HL-60 (cell line): ENCODE measurements at places on chromosomes 5 and 9.

DNA sequence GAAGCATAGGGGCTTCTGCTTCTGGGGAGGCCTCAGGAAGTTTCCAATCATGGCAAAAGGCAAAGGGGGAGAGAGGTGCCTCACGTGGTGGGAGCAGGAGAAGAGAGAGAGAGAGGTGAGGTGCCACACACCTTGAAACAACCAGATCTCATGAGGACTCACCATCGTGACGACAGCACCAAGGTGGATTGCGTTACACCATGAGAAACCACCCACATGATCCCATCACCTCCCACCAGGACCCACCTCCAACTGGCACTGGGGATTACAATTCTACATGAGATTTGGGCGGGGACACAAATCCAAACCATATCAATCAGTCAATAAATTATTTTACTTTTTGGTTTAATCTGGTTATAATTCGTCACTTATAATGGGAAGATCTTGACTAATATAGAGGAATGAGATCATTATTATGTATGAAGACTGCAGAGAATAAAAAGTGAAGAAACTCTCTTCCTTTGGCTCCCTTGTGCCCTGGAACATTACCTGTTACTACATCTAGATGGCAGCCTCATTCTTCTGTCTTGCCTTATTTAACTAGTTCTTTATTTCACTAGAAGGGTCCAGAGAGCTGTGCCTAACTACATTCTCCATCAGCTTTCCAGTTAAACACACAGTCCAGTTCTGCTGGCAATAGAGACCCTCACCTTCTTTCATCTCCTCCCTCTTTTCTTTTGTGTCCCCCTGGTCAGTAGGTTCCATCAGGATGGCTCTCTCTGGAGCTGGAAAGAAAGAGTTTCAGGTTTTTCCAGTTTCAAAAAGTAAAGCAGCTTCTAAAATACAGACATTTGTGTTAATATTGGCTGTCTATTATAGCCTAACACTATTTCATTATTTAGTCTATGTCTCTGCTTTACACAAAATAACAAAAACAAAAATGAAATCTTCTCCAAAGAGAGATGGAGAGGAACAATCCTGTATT, 21.7 kb upstream of the SPINK7 start:
- no peak for DNase-seq

GRCh38 chr9:116368680-116369079, 215.1 kb downstream of the PAPPA start:
- DNase-seq = no peak

GRCh38 chr5:109701792-109702191, 12.1 kb downstream of the MAN2A1 start:
- no peak for DNase-seq

DNA sequence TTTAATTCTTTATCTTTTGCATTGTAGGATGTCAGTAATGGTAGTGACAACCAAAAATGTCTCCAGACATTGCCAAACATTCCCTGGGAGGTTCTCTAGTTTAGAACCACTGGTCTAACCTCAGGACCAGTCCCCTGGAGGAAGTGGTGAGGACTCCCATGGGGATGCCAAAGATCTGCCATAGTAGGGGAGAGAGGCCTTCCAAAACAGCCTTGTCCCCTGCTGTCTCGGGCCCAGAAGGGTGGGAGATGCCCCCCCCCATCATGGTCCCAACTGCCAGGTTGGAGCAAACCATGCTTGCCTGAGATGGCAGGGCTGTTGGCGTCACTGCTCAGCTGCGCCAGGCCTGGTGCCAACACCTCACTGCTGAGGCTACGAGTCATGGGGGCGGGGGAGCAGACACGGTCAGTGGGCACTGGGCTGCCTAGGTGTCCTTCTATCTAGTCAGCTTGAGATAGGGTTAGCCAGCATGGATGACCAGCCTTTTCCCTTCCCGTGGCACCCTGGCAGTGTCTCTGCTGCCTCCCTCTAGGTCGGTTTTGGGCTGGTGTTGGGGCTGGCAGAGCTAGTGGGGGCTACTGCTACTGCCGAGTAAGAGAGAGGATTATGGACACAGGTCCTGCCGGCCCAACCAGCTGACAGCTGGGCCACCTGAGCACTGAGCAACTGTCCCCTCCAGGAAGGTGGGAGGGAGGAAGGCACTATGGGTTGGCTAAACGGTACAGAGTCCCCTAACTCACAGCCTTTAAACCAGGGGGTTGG, 8.3 kb upstream of the CXXC5 start:
- peak; percentile 33 for DNase-seq

- no peak for DNase-seq
Measured at GRCh38 chr5:172491481-172491880, 37.2 kb upstream of the SH3PXD2B start.

GRCh38 chr9:237858-238345, 23.2 kb downstream of the DOCK8 start:
- no peak for DNase-seq

GRCh38 chr5:54442271-54442670, 13.2 kb upstream of the HSPB3 start:
- DNase-seq = no peak

DNA sequence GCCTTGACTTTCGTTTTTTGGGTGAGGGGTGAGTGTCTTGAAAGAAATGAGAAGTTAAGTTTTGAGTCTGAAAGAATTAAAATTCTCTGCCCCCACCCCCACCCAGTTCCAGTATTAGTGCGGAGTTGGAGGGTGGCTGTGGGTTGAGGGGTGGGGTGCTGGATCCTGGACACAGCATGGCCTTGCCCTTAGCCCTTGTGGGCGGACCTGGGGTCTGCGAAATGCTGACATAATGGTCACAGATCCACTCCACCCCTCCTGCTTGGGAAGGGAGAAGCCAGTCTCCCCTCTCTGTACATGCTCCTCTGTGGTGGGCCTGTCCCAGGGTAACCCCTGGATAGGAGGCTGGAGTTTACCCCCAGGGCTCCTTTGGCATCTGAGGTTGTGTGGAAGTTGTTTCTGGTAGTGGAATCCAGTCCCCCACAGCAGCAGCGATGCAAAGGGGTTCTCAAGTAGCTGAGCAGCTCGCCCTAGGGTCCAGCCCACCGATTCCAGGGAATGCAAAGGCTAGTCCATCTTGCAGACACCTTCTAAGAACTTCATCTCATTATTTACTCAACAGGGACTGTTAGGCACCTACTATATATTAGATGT, 42.8 kb upstream of the TCF7 start:
- DNase-seq = no peak
